ENCODE measurements at places on chromosomes 13 and 19.

GRCh38 chr19:17457616-17458015 is 3.1 kb downstream of the NXNL1 start:
- no peak for DNase-seq

DNA sequence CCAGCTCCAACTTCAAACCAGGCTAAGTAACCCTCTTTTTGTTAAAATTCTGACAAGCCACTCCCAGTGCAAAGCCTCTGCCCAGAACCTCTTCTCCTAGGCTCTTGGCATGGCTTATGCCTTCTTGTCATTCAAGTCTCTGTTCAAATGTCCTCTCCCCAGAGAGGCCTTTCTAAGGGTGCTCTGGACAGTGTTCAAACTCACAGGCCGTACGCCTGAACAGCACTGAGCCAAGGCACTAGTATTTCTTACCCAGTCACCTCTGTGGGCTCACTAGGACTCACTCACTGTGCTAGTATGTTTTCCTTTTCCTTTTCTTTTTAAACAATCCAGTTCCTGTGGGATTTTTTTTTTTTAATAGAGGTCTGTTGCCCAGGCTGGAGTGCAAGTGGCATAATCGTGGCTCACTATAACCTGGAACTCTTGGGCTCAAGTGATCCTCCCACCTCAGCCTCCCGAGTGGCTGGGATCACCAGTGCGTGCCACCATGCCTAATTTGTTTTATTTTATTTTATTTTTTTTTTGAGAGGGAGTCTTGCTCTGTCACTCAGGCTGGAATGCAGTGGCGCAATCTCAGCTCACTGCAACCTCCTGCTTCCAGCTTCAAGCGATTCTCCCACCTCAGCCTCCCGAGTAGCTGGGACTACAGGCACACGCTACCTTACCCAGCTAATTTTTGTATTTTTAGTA is 2.3 kb upstream of the ASF1B start:
- DNase-seq: no peak

GRCh38 chr13:84609716-84610115 is 727.4 kb upstream of the SLITRK1 start:
- no peak for DNase-seq

DNA sequence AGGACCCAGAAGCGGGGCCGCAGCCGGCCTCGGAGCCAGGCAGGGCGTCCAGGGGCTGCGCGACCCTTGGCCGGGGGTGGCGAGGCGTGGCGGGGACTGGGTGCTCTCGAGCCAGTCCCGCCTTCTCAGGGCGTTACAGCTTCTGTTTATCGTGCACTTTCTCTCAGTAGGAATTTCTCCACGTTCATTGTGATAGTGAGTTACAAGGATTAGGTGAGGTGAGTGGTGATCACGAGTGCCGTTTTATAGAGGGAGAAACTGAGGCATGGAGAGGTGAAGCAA is 600 bp downstream of the AP1M1 start:
- no peak for DNase-seq

GRCh38 chr13:111382411-111382810 is 62.0 kb downstream of the TEX29 start:
- DNase-seq: no peak

DNA sequence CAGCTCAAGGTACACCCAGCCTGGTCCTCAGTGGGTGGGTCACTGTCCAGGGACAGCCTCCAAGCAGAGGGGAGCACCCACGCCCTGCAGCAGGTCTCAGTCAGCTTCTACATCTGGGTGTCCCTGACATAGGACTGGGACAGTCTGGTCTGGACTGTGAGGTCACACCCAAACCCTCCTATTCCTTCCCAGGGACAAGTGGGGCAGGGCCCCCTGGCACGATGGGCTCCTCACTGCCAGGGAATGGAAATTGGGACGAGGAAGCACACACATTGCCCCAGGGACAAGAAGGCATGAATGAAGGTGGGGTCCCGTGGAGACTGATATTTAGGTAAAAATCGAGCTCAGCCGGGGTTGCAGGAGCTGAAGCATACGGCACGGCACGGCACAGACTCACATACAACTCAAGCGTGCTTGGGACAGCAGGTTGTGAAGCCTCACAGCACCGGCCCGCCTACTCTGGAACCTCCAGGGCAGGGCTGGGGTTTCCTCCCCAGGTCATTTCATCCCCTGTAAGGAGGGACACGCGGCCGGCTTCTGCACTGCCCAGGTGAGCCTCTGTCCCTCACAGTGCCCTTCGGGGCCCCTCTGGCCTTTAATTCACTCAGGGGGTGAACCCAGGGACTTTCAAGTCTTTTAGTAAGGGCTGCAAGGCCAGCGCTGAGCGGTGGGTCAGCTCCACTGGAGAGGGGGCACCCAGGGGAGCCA is 3.5 kb downstream of the PNMA8B start:
- no peak for DNase-seq

DNA sequence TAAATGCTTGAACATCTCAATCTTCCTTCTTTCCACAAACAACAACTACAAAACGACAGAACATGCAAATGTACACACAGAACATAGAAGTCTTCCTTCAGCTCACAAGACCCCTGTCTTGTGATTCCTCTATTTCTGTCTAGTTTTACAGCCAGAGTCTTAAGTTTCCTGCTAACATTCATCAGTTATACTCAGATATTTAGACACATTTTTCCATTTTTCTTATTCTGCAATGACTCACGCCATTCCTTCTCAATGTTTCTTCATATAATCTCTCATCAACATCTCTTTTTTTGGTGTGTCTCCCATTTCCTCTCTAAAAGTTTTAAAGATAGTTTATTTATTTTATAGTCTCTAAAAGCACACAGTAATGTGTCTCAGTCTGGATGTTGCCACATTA is 1872.9 kb upstream of the PCDH20 start:
- no peak for DNase-seq

DNA sequence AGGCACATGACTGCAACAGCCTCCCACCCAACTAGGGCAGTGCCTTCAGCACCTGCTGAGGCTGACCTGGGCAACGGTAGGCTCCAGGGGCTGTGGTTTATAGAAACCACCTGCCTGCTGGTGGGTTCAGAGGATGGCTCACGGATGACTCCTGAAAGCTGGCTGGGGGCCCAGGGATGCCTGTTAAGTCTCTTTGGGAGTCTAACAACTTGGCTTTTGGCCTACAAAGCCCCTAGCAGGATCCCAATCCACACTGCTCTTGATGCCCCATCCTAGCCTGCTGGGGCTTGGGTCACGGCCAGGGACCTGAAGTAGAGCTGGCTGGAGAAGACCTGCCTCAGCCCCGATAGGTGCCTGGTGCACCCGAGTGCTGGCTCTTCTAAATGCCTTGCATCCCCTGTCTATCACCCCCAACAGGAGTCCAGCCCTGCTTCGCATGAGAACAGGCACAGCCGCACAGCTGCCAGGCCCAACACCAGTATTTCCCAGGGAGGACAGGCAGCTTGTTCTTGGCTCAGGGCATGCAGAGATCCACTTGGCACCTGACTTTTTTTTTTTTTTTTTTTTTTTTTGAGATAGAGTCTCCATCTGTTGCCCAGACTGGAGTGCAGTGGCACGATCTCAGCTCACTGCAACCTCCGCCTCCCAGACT is 9.1 kb upstream of the EPHX3 start:
- DNase-seq: no peak

DNA sequence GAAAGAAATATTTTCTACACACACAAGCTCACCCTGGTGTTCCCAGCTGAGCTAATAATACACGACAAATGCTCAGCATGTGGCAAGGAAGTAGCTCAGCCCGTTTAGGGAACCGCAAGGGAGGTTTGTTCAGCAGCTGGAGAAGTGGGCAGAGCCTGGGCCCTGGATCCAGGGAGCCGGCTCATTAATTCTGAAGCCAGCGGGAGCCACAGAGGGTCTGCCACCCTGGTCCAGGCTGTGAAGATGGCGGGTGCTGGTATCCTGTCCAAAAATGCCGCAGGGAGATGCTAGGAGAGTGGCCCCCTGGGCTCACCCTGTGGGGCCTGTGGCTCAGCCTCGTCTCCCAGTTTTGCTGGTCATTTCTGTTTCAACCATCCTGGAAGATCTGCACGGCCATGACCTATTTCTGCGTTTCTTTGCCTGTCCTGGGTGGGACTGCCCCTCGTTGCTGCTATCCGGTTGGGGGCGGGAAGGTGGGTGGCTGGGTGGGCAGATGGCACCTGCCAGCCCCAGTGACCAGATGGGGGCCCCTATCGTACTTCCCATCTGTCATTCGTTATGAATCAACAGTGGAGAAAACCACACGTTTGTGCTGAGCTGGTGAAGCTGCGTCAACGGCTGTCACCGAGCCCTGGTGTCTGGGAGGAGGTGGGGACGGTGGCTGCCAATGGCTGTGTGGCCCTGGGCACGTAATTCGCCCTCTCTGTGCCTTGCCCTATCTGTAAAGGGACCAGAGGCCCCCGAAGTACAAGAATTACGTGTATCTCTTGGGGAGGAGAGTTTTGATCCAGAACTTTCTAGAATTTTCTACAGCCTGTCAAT is 2.7 kb upstream of the GNA15 start:
- peak; percentile 37 for DNase-seq

- DNase-seq: no peak
Observed at GRCh38 chr13:49812812-49813211, 20.3 kb upstream of the KPNA3 start.

DNA sequence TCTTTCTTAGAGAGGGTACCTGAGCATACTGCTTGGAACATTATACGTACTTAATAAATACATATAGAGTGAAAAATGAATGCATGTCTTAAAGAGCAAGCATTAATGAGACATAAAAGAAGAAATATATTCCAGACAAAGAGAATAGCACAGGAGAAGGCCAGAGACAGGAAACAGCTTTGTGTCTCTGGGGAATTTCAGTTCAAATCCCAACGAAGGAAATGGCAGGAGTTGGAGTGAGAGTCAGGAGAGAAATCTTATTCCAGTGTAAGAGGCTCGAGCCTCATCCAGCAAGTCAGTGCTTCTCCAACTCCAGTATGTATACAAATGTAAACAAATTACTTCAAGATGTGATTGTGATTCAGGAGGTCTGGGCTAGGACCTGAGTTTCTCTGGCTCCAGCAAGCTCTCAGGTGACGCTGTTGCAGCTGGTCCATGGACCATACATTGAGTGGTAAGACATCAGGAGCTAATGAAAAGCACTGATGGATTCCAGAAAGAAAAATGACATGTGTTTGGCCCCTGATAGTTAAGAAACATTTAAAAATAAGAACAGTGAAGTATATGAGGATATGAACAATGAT is 108.2 kb downstream of the RAP2A start:
- no peak for DNase-seq

DNA sequence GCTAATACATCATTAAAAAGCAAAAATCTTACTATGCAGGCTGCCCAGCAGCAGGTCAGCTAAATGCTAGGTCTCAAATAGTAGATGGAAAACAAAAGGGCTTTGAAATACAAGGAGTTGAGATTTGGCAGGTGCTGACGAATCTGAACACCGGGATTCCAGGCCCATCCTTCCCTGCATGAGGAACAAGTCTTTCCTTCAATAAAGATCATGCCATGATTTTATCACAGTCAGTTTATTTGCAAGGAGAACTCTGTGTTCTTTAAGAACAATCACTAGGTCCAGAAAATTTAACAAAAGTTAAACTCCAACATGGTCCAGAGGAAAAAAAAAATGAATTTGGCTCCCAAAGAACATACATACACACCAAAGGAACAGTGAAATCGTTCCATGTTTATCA is 551.4 kb downstream of the SLITRK6 start:
- DNase-seq: no peak

- DNase-seq: no peak
Observed at GRCh38 chr13:38998739-38999138, 8.1 kb upstream of the STOML3 start.

- no peak for DNase-seq
Observed at GRCh38 chr19:35904311-35905068, 2.2 kb downstream of the HCST start.

DNA sequence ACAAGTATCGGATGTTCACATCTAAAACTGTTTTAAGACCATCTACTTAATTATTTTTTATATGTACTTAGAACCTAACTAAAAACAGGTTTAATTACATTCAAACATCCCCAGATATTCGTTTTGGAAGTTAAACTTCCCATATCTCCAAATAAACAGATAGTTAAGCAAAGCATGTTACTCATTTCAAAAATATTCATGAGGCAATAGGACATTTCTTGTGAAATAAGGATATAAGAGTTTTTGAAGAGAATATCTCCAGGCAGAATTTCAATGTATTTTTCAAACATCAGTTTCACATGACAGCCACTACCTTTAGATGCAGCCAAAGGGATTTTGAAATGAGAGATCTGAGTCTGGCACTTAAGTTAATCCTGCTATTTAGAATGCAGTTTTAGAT is 697.5 kb downstream of the SLITRK1 start:
- DNase-seq: no peak

DNA sequence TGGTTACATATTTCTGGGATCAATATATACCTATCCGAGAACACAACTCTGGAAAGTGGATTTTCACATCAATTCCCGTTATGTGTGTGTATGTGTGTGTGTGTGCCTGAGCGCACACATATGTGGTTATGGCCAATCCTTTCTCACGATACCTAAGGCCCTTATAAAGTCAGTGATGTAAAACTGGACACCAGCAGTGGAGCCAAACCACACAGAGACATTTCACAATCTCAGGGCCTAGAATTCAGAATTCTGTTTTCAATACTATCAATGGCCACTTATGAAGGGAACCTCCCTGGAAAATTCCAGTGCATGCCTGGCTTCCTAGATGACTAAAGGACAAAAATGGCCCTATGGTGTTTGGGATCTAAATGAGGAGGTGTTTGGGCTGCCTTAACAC is 187.3 kb upstream of the UBL3 start:
- no peak for DNase-seq

GRCh38 chr13:19864024-19864745 is 736 bp upstream of the ZMYM5 start:
- peak; percentile 93 for DNase-seq

- no peak for DNase-seq
Observed at GRCh38 chr13:94711561-94712286, 621 bp downstream of the SOX21 start.

GRCh38 chr13:69178000-69178399 is 929.6 kb upstream of the ATXN8OS start:
- DNase-seq: no peak

DNA sequence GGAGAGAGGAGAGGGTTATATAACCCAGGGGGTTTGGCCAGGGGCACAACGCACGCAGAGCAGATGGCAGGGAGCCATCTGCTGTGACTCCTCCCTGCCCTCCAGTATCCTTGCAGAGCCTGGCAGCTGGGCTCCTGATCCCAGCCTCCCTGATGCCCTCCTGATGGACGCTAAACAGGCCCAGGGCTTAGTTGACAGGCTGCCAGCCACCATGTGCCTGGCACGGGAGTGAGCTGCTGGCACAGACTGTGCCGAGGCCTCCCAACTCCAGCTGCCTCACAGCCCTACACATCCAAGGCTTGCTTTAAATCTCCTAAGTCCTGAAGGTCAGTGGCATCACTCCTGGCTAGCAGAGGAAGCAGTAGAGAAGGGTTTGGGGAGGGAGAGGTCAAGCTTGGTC is 16.7 kb downstream of the SYDE1 start:
- no peak for DNase-seq

- no peak for DNase-seq
Observed at GRCh38 chr13:72716776-72717175, 10.7 kb downstream of the MZT1 start.

DNA sequence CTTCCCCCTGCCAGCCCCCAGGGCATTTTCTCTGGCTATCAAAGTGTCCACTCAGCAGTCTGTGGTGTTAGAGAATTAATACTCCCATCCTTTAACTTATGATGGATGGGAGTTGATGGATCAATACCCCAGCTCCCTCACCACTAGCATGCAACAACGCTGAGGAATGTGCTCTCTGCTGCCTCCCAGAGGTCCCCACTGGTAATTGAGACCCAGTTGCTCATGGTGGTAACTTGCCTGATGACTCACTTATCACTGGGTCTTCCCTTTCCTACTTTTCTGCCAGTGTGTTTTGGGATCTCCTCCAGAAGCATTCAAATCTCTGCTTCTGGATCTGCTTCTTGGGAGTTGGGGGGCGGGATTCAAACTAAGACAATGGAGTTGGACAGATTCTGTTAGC is 20.3 kb upstream of the CACNA1A start:
- DNase-seq: no peak
